ENCODE measurements at places on chromosomes 2 and 18. TPM values are rescaled to one million over a fixed set of nuclear protein-coding genes. Genes with fewer than 3 reads are reported as not detected.

SPC25 gene
- 3.9 TPM for total RNA-seq

VIL1 gene
- total RNA-seq = not detected

REG1B gene
- total RNA-seq = not detected

EVX2 gene
- total RNA-seq = not detected

TDRD15 gene
- not detected for total RNA-seq

GAREM2 gene
- 0.53 TPM for total RNA-seq

CNPPD1 gene
- total RNA-seq = 41.9 TPM

HOXD3 gene
- not detected for total RNA-seq

MSTN gene
- under 0.01 TPM for total RNA-seq

INO80C gene
- total RNA-seq = 11.1 TPM

CHST9 gene
- total RNA-seq = not detected

IKZF2 gene
- total RNA-seq = 5.5 TPM

RFTN2 gene
- 25.6 TPM for total RNA-seq

UPP2 gene
- total RNA-seq = not detected

NR4A2 gene
- total RNA-seq = 9.4 TPM

GALNT13 gene
- 1.7 TPM for total RNA-seq

ALPI gene
- total RNA-seq = not detected

C2orf81 gene
- 1.1 TPM for total RNA-seq

CYP27A1 gene
- 18.1 TPM for total RNA-seq

MYCN gene
- total RNA-seq = not detected

TMEM18 gene
- 18.9 TPM for total RNA-seq

PJVK gene
- 1.5 TPM for total RNA-seq

KIAA2012 gene
- total RNA-seq = not detected

FBXO15 gene
- total RNA-seq = 0.26 TPM

VWC2L gene
- under 0.01 TPM for total RNA-seq

TRIM54 gene
- total RNA-seq = 0.13 TPM

CDCA7 gene
- 0.56 TPM for total RNA-seq

ALKAL2 gene
- total RNA-seq = not detected

CDH20 gene
- total RNA-seq = not detected

DLGAP1 gene
- total RNA-seq = 2.4 TPM

AGPS gene
- 39.4 TPM for total RNA-seq

TRAF3IP1 gene
- total RNA-seq = 11.3 TPM

INPP5D gene
- 0.56 TPM for total RNA-seq

ICOS gene
- not detected for total RNA-seq

TET3 gene
- total RNA-seq = 2.4 TPM

EHBP1 gene
- 43.5 TPM for total RNA-seq

EN1 gene
- not detected for total RNA-seq

MATN3 gene
- 0.26 TPM for total RNA-seq

ZNF892 gene
- 3.0 TPM for total RNA-seq

POTEF gene
- total RNA-seq = not detected

SLC66A2 gene
- 27.4 TPM for total RNA-seq

CCDC141 gene
- total RNA-seq = 2.6 TPM

SP3 gene
- total RNA-seq = 85.9 TPM

SLC9A2 gene
- not detected for total RNA-seq

ATL2 gene
- 36.9 TPM for total RNA-seq

RAMP1 gene
- total RNA-seq = 14.9 TPM

IL1B gene
- 0.50 TPM for total RNA-seq

POTEJ gene
- total RNA-seq = not detected

TMEM178A gene
- total RNA-seq = 1.5 TPM

NAGK gene
- total RNA-seq = 72.4 TPM

DNAJC10 gene
- 223 TPM for total RNA-seq

FRZB gene
- total RNA-seq = 0.66 TPM
